Right forelimb (tissue), 1 donor: ENCODE measurements at places on chromosomes 16 and 17.

DNA sequence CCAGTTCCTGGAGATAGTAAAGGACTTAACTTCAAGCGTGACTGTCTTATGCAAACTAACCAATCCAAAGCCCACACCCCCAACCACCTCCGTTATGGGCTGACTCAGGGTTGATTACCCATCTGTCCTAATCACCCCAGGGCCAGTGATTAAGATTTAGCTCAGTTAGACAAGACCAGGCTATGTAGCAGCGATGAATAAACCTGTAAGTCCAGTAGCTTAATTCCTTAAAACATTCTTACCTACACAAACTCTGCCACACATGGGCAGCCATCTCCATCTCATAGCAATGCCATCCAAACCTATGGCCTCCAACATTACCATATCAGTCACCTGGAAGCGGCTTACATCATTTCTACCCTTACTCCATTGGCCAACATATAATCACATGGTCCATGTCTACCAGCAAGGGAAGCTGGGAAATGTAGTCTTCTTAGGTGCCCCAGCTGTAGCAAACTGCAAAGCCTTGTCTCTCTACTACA, 266.7 kb downstream of the SHISA9 start:
- no peak for DNase-seq

- DNase-seq = no peak
Measured at GRCh38 chr17:57086069-57086930, 1.3 kb downstream of the AKAP1 start.

GRCh38 chr17:41264599-41264998, 579 bp upstream of the KRTAP9-6 start:
- DNase-seq = no peak

DNA sequence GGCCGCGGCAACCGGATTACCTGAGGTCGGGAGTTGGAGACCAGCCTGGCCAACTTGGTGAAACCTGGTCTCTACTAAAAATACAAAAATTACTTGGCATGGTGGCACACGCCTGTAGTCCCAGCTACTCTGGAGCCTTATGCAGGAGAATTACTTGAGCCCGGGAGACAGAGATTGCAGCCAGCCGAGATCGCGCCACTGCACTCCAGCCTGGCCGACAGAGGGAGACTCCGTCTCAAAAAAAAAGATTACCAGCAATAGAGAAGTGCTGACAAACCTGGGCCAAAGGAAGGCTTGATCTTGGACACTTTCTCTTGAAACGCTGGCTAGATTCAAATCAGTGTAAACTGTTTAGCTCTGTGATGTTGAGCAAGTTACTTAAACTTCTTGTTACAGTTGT, 4.3 kb downstream of the MT1H start:
- peak; percentile 59 for DNase-seq

GRCh38 chr16:85395207-85395912, 217.8 kb upstream of the GSE1 start:
- peak; percentile 69 for DNase-seq

DNA sequence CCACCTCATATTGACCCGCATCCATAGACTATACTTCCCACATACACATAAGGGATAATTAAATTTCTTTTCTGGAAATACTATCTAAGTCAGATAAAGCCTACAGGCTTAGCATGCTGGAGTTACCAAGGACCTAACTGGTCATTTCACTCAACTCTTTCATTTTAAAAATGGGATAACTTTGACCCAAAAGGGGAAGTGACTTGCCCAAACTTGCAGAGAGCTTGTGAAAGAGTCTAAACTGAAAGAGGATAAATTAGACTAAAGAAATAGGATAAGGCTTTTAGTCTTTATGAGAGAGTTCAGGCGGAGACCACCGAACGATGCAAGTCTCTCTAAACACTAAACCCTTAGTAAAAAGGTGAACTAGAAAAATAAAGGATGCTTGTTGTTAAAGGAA, 3.9 kb upstream of the KRT33A start:
- DNase-seq = no peak

DNA sequence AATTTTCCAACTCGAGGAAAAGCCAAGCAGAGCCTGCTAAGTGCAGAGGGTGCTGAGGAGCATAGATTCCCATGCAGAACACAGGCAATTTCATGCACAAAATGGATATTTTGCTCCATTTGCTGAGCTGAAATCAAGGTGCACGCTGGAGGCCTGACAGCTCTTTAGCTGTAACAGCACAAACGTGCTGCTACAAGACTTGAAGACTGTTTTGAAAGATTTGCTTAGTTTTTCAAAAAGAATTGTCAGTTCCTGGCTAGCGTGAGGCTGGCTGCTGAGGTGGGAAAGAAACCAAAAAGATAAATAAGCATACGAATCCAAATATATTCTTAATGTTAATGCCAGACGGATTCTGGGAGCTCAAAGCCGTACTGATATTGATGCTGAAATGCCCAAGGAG, 309.0 kb upstream of the MAF start:
- no peak for DNase-seq

GRCh38 chr16:48491517-48491916, 106.3 kb upstream of the SIAH1 start:
- DNase-seq = no peak

- DNase-seq = no peak
Measured at GRCh38 chr17:31216031-31216751, 80.8 kb downstream of the OMG start.

DNA sequence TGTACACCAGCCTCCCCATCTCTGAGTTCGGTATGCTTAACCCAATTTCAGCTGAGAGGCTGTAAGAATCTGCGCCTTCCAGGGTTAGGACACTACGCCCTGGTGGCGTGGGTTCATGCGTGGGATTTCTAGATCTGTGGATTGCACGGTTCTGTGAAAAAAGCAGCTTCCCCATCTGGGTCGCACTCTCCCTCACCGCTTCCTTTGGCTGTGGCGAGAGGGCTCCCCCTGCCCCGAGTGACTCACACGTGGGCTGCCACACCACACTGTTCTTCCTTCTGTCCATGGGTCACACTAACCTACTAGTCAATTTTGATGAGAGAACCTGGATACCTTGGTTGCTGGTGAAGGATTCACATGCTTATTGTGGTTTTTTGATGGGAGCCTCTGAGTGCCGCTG, 256.0 kb upstream of the MAF start:
- DNase-seq = no peak

GRCh38 chr16:57355898-57356414, 2.6 kb upstream of the CCL22 start:
- no peak for DNase-seq

- DNase-seq = no peak
Measured at GRCh38 chr16:72536723-72537435, 364.9 kb upstream of the PMFBP1 start.

- DNase-seq = no peak
Measured at GRCh38 chr17:81251094-81251708, 12.1 kb downstream of the NDUFAF8 start.

DNA sequence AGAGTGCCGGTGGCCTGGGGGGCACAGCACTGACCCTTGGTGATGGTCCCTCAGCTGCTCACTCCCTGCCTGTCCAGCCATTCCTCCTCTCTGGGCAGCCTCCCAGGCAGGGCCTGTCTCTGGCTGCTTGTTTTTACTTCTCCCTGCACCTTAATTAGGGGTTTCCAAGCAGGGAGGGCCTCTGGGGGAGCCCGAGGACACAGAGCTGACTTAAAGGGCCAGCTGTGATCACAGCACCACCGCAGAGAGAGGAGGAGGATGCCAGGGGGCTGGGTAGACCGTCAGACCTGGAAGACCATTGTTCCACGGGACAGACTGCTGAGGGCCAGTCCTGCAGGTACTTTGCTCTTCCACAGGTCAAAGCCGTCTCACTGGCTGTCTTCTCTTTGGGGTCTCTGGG, 1.2 kb upstream of the DPH1 start:
- DNase-seq = no peak

DNA sequence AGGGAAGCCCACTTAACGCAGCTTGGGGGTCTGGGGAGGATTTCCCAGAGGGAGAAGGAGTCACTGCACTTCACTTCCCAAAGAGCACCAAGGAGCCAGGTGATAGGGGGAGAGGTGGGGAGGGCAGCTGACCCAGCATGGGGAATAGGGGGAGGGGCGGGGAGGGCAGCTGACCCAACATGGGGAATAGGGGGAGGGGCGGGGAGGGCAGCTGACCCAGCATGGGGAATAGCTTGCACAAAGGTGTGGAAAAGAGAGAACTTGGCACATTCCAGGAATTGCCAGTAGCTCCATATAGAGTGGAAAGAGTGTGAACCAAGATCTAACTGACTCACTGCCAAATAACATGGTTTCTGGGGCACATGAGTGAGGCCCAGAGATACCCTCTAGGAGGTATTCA, 110.3 kb downstream of the CCT6B start:
- DNase-seq = no peak

GRCh38 chr16:508884-509736, 18.4 kb upstream of the CAPN15 start:
- no peak for DNase-seq

GRCh38 chr16:73951481-73951880, 345.1 kb upstream of the PSMD7 start:
- peak; percentile 70 for DNase-seq

GRCh38 chr16:88591577-88592021, 21.4 kb downstream of the ZC3H18 start:
- no peak for DNase-seq

DNA sequence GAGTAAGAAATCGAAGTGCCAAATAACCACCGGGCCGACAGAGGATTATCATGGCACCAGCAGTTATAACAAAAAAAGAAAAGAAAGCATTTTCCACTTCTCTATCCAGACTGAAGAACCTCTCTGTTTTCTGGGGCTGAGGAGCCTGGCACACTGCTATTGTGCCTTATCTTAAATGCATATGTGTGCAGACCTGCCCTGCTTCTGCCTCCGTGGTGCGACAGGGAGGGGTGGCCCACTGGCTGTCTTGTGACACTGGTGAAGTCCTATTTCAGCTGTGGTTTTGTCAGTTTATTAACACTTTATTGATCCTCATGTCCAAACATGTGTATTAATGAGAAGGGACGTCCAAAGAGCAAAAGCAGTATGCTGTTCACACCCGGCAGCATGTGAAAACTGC, 55.4 kb downstream of the CDK5R1 start:
- no peak for DNase-seq

DNA sequence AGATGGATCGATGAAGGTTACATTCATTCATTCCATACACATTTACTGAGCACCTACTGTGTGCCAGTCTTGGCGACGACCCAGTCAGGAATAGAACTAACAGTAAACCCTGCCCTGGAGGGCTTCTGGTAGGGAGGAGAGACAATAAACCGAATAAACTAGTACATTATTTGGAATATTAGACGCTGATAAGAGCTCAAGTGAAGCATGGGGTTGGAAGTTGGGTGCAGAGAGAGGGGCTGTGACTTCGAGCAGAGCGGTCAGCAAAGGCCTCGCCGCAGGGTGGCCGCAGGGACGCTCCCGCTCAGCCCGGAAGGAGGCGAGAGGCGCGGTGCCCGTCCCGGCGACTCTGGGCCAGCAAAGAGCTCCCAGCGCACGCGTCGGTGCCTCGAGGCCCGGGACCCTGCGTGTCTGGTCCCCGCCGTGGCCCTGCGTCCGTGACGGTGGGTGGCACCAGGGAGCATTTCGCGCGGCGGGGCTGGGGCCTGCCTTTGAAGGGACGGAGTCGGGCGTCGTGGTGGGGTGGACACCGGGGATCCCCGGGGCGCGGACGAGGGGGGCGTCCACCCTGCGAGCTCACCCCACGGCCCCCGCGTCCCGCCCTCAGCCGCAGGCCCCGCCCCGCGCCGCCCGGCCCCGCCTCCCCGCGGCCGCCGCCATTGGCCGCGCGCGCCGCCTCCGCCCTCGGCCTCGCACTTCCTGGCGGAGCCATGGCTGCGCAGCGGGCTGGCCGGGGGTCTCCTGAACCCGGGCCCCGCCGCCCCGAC, at the start of gene KLHL36:
TSS of gene KLHL36 (plus strand) at position 684 of the 767 bp plus-strand sequence. CDS start 2,357 bp downstream, outside the sequence.
- DNase-seq = peak; percentile 78

GRCh38 chr16:4415538-4416199, 727 bp downstream of the CORO7 start:
- no peak for DNase-seq

DNA sequence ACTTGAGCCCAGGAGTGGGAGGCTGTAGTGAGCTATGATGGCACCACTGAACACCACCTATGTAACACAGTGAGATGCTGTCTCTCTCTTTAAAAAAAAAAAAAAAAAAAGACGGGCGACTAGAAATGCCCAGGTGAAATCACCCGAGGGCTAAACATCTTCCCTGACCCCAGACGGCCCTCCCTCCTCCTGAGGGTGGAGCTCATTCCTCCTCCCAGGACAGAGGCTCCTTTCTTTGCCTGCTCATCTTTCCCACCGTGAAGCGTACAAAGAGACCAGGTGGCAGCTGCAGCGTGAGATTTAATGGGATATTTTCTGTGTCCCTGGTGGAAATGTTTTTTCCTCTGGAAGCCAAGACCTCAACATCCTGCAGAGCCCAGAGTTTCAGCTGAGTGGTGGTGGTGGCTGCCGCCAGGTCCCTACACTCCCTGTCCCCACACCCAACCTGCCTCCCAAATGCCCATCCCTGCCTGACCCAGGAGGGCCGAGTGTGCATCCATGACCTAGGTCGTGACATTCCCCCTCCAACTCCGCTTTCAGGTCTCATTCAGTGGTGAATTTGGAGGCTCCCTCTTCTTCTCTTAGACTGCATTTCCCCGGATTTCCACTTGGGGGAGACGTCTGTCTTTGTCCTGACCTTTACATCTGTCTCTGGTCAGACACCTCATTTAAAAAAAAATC, 14.4 kb upstream of the GPRC5B start:
- no peak for DNase-seq

GRCh38 chr17:27356091-27356705, 62.3 kb downstream of the WSB1 start:
- no peak for DNase-seq

- no peak for DNase-seq
Measured at GRCh38 chr16:74982256-74982655, 2.7 kb downstream of the WDR59 start.

DNA sequence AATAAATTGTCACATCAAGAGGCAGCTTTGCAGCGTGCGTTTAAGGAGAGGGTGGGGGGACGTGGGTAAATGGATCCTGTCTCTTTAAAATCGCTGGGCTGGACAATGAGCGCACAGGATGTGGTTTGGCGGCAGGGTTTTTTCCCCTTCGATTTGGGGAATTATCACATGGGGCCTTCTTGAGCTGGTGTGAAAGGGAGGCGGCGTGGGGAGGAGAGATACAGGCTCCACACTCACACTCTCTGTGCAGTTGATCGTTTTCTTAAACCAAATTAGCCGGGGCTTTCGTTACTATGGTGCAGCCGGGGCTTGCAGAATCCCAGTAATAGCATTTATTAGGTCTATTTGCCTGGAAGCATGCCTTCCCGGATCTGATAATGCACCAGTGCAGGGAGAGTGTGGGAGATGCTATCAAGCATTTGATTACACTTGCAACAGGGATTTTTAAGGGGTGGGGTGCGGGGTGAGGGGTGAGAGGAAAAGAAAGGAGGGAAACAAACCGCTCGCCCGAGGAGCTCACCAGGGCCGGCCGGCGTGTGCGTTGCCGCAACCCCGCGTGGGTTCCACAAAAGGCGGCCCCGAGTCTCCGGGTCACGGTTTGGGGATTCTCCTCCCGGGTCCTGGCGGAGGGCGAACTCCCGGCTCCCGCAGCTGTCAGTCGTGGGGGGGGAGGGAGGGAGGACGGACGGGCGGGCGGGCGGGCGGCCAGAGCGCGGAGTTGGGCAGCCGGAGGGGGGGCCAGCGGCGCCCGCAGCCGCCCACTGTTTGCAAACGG, 58.8 kb upstream of the GSE1 start:
- DNase-seq = peak; percentile 79
